Stimulated activated CD8-positive, alpha-beta memory T cell treated with anti-CD3 and anti-CD28 coated beads, Interleukin-4, amount 100 ng/mL, for 4 hours (primary cell): ENCODE measurements at places on chromosomes 5 and 9.

DNA sequence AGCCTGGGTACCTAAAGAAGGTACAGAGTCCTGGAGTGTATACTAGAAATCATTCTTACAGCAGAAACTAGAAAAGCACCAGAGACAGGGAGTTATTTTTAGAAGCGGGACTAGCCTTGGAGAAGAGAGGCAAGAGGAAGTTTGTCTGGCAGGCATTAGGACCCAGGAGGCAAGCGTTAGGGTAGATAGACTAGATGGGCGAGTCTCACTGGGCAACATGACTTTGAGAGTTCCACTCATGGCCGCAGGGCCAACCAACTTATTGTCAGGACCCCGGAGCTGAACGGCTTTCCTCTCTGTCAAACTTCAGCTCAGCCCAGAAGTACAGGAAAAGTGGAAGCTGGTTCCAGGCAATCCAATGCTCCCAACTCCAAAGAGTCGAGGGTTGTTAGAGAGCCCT, 34.1 kb upstream of the NPR3 start:
- no peak for DNase-seq

GRCh38 chr5:56466136-56466816, 233.1 kb upstream of the ANKRD55 start:
- no peak for DNase-seq

DNA sequence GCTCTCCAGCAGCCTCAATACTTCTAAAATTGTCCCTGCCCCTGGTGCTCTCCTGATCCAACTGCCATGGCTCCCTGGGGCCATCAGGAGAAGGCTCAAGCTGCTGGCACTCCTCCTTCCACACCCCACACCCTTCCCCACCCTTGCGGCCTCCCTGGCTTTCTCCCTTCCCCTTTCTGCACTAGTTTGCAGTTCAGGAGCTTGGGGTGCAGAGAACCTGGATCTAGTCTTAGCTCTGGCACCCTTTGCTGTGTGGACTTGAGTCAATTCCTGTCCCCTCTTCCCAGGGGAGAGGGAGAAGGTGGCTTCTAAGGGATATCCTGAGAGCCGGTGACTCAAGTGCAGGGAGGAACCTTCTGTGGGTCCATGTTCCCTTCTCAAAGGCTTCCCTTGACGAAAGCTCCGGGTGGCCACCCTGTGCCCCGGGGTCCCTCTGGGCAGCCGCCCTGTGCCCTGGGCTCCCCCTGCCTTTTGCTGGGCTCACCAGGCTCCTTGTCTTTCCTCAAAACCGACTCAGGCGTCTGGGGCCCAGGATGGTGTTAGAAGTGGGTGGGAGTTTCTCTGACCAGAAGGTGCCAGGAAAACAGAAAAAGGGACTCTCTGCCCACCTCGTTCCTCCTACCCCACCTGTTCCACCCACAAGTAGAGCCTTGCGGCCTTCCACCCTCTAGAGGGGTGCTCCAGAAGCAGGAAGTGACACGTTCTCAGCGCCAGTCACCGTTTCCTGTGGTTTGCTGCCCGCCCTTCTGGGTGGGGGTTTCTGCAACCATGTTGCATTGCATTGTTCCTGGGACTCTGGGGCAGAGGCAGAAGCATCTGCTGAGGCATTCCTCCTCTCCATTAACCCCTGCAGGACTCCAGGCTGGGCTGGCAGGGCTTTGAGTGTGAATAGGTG, 15.0 kb downstream of the GLIPR2 start:
- peak; percentile 79 for DNase-seq

DNA sequence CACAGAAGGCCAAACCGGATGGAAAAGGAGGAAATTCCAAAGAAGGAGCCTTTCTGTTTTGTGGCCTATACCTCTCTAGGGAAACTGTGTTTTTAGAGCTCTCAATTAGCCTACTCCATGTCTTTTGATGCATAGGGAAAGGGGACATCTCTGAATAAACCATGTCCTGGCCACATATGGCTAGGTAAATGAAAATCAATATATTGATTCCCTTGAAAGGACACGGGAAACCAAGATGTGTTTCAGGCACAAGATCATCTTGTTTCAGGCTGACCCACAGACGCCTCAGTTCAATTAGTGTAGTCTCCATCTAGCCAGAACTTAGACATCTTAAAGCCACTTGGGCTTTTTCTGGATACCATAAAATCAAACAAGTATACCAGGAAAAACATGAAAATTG, 363.1 kb downstream of the ENC1 start:
- no peak for DNase-seq

GRCh38 chr5:135880801-135881200, 14.8 kb downstream of the IL9 start:
- DNase-seq = no peak

DNA sequence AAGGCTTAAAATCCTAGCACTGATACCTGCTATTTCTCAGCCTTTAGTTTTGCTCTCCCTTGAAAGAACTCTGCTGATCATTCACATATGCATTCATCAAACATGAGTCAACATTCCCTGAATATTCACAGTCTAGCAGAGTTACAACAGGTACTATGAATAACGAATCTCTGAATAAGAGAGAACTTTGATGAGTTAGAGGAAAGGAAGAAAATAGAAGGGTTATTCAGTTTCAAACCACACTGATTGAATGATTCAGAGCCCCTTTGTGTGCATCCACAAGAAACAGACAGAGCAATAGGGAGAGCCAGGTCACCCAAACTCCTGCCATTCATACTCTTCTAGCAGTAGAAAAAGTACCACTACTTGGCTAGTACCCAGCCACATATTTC, 36.0 kb downstream of the FOXD1 start:
- no peak for DNase-seq
